ENCODE measurements at places on chromosomes 5 and 9.

- DNase-seq, result no peak
These were observed 44.4 kb downstream of the TNFAIP8 start for GRCh38 chr5:119400245-119400644.

DNA sequence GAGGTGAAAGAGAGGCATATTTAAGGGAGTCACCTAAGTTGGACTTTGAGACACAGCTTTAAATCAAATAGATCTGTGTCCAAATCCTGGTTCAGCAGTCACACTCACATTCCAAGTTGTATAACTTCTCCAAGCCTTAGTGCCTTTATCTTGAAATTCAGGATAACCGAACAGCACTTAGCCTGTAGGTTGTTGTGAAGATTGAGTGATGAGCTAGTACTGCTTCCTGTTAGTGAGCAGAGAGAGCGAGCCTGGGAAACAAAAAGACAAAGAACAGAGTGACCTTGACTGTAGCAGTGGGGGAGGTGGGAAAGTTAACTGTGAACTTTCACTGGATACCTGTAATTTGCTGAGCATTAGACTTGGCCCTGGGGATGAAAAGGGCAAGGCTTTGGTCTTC lies 22.4 kb downstream of the MAML1 start:
- DNase-seq, result no peak

- DNase-seq, result no peak
These were observed 65.1 kb downstream of the NREP start for GRCh38 chr5:111691914-111692313.

DNA sequence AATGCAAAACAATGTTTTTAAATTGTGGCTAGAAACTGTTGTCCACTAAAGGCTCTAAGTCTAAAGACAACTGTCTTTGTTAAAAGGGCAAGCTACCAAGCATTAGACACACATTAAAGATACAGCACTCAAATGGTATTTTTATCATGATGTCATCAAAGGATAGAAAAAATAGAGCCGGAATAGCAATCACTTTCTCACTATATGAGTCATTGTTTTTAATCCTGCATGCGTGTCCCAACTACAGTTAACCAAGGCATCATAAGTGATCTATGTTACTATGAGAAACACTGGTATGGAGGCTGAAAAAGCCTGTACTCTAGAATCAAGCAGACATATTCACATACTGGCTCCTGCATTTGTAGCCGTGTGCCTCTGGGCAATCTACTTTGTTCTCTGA lies 1.9 kb upstream of the PJA2 start:
- no peak for DNase-seq

DNA sequence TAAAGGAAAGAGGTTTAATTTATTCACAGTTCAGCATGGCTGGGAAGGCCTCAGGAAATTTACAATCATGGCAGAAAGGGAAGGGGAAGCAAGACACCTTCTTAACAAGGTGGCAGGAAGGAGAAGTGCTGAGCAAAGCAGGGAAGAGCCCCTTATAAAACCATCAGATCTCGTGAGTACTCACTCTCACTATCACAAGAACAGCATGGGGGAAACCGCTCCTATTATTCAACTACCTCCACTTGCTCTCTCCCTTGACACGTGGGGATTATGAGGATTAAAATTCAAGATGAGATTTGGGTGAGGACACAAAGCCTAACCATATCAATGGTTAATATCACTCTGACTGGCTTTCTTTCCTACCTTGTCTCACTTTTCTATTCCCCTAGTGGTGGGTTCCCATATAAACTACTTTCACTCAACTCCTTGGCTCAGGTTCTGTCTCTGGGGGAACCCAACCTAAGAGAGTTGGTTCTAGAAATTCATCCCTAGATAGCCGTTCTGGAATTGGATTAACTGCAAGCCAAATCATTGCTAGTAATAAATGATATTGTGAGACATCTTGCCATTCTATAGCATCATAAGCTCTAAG lies 749.8 kb upstream of the GRAMD2B start:
- DNase-seq, result no peak

GRCh38 chr5:83564069-83564749 lies 92.7 kb downstream of the VCAN start:
- no peak for DNase-seq

Measured in stimulated activated CD8-positive, alpha-beta memory T cell treated with anti-CD3 and anti-CD28 coated beads, Interleukin-7, amount 100 ng/mL, for 1 hour (primary cell).